Stimulated activated CD4-positive, alpha-beta T cell treated with anti-CD3 and anti-CD28 coated beads, Interleukin-1b, Interleukin-23, amount 100 ng/mL, for 24 hours (primary cell): ENCODE measurements at places on chromosomes 11 and 22.

GRCh38 chr22:17235149-17235655 lies 16.0 kb upstream of the ADA2 start:
- DNase-seq = no peak

- DNase-seq = no peak
Measured at GRCh38 chr11:81839976-81840375, 893.7 kb downstream of the FAM181B start.

- DNase-seq = no peak
Measured at GRCh38 chr22:38266120-38266519, 6.7 kb downstream of the TMEM184B start.

GRCh38 chr11:69508974-69509373 lies 27.5 kb downstream of the LINC01488 start:
- DNase-seq = no peak

DNA sequence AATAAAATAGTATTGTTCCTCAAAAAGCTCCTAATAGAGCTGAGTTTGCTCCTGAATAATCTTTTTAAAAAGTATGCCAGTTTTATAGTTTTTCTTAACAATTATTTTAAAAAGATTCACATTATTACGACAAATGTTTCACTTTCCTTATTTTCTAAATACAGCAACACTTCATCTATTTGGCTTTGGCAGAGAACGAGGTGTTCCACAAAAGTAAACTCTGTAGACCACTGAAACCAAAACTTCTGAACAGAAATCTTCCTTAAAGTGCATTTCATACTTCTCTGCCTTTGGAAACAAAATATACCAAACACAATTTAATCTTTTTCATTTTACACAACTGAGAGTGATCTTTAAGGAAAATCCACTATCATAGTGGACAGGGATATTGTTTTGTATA lies 133.6 kb upstream of the MTMR2 start:
- no peak for DNase-seq

DNA sequence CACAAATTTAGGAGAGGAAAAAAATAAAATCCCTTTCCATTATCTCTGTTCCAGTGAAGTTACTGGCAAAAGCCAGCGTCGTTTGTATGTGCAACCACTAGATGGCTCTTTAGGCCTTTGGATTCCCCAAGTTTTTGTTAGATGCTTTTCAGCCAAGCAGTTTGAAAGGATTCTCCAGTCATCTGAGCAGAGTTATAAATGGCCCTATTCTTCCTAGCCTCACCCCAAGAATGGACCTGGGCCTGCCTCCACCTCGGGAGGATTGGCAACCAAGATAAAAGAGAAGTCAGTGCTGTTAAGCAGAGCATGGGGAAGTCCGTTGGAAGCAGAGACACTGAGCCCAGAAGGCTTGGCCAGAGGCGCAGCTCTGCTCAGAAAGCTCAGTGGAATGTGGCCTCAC lies 15.4 kb downstream of the FAM181B start:
- DNase-seq = no peak

DNA sequence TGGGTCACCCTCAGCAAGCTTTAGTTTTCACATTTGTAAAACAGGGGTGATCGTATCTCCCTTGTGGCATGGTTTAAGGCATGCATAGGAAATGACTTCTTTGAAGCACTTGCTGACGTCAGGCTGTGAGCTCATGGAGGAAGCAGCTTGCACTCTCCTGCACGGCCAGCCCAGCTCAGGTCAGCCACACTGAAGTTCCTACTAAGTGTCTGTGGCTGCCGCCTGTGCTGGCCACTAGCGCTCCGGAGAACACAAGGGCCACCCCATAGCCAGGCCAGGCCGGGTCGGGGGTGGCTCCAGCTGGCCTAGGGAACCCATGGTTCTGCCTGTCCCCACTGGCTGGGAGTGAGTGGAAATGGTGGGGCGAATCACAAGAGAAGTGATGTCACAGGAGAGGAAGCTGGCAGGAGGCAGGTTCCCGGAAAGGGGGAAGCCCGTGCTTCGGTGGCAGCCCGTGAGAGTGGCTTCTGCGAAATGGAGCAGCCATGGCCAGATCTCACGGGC lies 28.2 kb downstream of the KCTD17 start:
- DNase-seq = peak; percentile 43

GRCh38 chr11:76030968-76031590 lies 175.2 kb downstream of the WNT11 start:
- DNase-seq = no peak

DNA sequence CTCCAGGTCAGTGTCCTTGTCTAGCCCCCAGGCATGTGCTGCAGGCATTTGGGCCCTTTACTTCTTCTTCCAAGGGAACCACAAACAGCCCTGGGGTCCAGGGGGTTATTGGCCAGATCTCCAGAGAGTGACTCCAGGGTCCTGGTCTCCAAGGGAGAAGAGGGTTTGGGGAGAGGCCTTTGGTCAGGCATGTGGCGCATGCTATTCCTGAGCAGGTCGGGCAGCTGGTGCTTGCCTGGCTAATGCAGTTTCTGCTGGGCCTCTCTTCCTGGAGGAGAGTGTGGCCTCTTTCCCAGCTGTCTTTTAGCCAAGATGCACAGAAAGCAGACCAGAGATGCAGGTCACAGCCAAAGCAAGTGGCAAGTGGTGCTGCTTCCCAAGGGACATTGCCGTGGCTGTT lies 3.8 kb upstream of the RFPL2 start:
- DNase-seq = no peak

DNA sequence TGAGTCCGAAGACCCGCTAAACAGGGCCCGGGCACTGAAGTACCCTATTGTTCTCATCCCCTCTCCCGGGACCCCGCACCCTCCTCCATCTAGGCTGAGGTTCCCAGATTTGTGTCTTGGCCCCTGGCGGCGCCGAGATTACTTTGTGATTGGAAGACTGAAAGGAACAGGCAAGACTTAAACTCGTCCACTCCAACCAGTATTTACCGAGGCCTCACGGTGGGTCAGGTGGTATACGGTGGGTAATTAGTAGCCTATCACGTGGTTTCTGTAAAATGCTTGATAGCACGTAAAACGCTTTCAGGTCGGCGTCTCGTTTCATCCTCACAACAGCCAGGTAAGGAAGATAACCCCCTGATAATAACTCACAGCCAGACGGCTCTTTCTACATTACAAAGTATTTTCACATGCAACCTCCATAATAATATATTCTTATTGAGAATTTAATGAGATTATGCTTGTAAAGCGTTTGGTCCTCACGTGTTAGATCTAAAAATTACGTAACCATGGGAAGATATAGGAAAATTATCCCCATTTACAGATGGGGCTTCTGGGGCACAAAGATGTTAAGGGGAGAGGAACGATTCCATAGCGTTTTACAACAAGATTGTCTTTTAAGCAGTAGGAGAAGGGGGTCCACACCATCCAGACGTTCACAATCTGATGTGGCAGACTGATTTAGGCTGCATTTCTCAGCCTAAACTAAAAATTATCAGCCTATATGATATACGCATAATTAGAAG lies 642 bp upstream of the PIK3C2A start:
- DNase-seq = peak; percentile 10

DNA sequence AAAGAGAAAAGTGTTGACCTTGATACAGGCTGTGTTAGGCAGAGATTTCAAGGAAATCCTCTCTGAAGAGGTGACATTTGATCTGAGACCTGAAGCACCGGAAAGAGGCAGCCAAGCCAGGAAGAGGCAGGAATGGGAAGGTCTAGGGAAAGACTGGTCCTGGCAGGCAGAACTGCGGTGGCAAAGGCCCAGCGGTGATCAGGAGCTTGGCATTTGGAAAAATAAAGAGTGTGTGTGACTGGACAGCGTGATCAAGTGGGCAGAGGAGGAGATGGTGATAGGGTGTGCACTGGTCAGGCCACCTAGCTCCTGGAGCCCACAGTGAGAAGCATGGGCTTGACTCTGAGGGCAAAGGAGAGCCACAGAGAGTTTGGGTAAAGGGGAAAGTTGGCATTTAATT lies 27.2 kb upstream of the GAB4 start:
- no peak for DNase-seq

DNA sequence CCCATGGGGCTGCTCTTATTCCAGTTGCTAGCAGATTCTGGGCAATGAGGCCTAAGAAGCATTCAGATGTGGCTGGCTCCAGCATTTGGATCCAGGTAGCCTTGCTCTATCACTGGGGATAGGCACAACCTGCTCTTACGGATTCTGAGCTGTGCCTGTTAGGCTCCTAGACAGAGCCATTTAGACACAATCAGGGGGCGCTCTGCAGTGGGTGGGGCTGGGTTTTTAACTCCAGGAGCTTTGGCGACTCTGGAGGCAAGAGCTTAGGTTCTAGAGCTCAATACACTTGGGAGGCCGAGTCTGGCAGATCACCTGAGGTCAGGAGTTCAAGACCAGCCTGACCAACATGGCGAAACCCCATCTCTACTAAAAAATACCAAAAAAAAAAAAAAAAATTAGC lies 32.0 kb downstream of the KCNC1 start:
- DNase-seq = no peak

DNA sequence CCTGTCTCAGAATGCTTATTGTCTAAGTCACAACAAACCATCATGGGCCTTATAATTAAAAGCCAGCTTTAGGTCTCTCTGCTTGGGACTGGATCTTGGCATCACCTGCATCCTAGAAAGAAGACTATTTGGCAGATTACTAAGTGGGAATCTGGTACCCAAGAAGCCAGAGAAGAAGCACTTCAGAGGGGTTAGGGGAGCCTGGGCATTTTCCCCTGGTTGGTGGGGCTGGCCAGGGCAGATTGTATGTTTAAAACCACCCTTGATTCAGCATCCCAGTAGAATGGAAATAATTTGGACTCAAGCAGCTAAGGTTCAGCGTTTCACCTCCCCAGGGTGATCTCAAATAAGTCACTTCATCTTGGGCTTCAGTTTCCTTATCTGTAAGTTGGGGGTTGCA lies 193.7 kb downstream of the MIAT start:
- DNase-seq = no peak

DNA sequence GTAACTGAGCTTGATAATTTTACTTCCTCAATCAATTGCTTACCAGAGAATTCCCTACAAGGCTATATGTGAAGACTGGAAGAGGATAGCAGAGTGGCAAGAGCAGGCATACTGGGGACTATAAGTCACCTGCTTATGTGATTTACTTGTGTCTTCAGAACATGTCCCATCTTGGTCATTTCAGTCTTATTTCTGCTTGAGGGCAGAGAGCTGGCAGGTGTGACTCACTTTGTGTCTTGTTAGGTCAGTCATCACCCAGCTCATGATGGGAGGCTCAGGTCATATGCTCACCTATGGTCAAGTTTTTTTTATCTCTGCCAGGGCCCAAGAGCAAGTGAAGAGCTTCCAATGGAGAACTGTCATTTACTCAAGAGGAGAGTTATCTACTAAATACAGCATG lies 6.2 kb downstream of the SRSF8 start:
- no peak for DNase-seq

GRCh38 chr11:20015529-20016427 lies 144.5 kb downstream of the DBX1 start:
- no peak for DNase-seq

GRCh38 chr11:20154381-20154780 lies 5.9 kb downstream of the DBX1 start:
- DNase-seq = no peak

- DNase-seq = no peak
Measured at GRCh38 chr22:47102648-47103047, 340.2 kb downstream of the TBC1D22A start.

DNA sequence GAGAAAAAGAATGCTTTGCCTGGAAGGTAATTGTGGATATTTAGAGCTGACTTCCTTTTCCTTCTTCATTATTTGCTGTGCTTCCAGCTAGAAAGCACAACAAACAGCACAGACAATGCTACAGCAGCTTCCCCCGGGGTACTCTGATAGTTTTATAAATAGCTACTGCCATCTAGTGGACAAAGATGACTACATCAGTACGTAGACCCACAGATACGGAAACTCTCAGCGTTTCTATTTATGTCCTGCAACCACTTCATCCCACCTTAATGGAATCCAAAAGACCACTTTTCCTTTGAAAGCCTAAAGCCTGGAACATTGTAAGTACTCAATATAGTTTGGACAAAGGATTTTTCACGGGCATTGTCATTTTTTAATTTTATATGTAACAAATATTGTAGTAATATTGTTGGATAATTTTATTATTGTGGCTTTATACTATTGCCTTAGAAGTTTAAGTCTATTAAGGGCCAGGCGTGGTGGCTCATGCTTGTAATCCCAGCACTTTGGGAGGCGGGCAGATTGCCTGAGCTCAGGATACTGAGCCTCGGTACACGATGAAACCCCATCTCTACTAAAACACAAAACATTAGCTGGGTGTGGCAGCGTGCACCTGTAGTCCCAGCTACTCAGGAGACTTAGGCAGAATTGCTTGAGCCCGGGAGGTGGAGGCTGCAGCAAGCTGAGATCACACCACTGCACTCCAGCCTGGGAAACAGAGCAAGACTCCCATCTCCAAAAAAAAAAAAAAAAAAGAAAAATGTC lies 7.5 kb downstream of the HSPA8 start:
- DNase-seq = no peak

- no peak for DNase-seq
Measured at GRCh38 chr11:69034123-69034867, 14.4 kb upstream of the TPCN2 start.

DNA sequence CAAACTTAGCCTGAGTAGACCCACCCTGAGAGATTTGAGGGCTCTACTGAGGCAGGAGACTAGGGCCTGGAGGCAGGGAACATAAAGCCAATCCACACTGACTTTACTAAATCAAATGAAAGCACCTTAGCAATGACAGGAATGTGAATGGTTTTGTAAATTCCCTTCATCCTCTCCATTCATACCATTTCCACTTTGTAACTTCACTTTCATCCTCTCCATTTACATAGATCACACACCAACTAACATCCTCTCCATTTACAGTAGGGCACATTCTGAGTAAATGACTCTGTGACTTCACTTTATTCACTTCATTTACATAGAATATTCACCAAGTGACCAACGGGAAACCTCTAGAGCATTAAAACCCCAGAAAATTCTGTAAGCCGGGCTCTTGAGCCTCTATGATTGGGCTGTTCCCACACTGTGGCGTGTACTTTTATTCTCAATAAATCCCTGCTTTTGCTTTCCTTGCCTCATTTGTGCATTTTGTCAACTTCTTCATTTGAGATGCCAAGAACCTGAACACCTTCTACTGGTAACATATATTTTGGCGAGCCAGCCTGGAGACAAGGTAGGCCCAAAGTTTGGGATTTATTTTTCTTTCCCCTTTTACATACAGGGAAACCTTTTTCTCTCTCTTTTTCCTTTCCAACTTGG lies 82.9 kb downstream of the PIWIL4 start:
- DNase-seq = no peak

DNA sequence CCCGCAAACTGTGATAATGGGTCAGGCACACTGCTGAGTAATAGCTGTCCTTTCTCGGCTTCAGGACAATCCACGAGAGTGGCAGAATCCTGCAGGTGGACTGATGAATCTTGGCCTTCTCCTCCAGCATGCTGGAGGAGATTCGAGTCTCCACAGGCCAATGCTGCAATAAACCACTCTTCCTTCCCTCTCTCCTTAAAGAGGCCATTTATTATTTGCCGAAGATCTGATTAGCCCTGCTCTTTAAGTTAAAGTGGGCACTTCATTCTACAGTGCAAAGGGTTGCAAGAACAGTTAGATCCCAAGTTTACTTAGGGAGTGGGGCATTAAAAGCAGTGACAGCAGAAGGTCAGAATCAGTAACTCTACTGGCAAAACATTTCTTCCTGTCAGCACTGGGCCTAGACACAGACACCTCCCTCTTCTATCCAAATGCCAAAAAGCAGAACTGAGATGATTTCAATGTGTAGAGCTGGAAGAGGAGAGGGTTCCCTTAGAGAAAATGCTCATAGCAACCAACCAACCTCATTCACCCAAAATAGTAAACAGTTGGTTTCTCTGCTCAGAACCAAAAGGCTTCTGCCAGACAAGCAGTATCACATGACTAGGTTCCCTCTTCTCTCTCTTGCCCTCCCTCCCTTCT lies 121.7 kb downstream of the SGSM3 start:
- no peak for DNase-seq

GRCh38 chr11:88418508-88418907 lies 81.0 kb upstream of the CTSC start:
- DNase-seq = no peak

- peak; percentile 44 for DNase-seq
Measured at GRCh38 chr11:68447015-68447801, 13.3 kb upstream of the PPP6R3 start.
